ENCODE measurements at places on chromosomes 11 and 22.

DNA sequence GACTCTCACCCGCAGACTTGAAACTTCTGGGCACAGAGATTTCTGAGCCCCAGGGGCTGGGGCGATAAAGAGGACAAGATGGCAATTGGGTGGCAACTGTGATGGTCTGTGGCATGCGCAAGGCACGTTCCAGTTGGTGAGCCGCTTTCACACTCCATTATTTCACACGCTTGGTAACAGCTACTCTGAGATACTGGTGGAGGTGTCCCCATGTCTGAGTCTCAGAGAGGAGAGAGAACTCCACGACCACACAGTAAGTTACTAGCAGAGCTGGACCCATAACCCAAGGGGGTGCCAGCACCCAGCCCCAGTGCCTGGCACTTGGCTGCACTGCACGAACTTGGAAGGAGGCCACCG lies 6.0 kb upstream of the KCNJ4 start:
- DNase-seq = no peak

GRCh38 chr11:130023204-130023603 lies 20.6 kb upstream of the PRDM10 start:
- no peak for DNase-seq

DNA sequence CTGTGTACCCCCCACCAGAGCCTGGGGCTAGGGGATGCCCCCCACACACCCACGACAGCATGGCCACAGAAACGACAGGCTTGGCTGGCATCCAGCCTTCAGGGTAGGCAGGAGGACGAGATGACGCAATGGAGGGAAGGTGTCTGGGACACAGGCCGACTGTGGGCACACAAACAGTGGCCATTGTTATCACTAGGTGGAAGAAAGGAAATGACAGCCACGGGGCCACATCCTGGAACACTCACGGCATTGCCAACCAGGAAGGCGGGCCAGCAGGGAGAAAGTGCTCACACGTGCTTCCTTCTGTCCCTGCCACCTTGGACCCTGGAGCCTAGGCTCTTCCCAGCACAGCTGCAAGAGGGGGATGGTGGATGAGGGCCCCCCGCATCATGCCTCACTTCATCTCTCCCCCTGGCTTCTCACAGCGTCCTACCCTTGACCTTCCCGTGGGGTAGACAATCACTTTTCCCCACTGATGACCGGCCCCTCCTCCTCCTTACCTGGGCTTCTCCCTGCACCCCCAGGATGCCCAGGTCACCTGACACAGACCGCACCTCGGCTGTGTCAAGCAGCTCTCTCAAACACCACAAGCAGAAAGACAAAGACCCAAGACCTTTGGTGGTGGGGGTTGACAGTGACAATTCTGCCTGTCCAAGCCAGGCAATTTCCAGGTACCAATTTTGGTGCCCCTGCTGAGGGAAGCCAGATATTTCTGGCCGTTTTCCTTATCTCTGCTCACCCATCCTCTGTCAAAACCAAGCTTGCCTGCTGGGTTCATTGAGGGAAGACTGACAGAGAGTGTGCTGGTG lies 8.6 kb downstream of the PLA2G6 start:
- no peak for DNase-seq

DNA sequence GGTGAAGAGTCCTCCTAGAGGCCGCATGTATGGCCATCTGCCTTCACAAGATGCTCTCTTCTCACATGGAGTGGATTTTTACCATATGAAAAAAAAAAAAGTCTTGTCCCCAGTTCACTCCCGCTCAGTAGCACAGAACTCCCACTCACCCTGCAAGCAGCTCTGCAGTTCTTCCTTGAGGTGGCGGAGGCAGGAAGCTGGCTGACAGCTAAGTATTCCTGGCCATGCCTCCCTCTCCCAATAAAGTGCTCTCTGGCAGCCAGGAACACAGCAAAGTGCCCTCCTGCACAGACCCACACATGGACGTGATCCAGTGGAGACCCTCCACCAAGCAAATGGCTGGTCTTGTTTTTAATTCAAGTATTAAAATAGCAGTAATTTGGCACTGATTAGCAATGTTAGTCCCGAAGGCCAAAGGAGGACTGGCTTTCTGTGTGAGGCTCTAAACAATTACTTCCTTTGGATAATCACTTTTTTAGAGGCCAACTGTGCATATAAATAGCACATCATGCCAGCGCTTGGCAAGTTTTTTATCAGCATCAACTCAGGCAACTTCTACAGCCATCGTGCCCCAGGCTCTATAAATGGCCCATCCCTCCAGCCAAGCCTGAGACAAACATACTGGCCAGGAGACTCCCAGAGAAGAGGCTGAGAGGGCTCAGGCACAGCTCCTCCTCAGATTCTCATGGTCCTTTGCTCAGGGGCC lies 413.6 kb downstream of the OPCML start:
- DNase-seq = no peak

- DNase-seq = no peak
Observed at GRCh38 chr11:46389450-46390330, 1.9 kb downstream of the CHRM4 start.

All from NCI-H1417 treated with DMSO at 0.1 percent for 48 hours (cell line).